ENCODE measurements at places on chromosomes 3 and 15.

DNA sequence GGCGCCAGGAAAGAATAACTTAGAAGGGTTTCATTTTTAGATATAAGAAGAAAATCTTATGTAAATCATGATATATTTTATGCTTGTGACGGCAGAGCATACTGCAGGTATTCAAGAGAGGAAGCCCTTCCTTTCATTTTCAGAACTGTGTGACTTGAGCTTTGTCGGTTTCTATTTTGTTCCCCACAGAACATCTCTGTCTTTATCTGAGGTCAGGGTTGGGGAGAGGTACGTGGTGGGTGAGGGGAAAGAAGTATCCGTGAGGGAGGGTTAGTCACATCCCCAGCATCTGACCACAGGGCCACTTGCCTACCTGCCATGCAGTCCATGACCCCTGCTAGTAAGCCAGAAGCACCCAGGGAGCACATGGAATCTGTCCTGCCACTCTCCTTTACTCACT, 126.5 kb downstream of the DGKG start:
- no peaks in the 10 kb centered on the region for H3K36me3 ChIP-seq
- no peak overlapping the region for H3K27ac ChIP-seq
- no peak for DNase-seq
- peaks cover 39% of the 10 kb centered on the region for H3K4me1 ChIP-seq

DNA sequence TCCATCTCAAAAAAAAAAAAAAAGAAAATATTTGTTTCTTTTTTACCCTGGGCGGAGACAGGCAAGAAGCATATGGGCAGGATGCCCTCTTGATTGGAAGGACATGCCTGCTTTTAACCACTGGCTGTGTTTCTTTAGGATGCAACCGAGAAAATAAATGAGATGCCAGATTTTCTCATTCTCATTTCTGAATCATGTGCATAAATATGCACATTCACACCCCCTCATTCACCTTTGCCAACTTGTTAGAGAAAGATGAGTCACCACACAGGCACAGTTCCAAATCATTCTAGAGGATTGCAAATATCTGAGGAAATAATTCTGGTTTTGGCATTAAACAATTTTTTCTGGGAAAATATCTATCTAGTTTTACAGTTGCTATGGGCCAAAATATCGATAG, 3.3 kb downstream of the LIPH start:
- H3K4me1 ChIP-seq = no peaks in the 10 kb centered on the region
- H3K36me3 ChIP-seq = no peaks in the 10 kb centered on the region
- H3K27me3 ChIP-seq = no peaks in the 10 kb centered on the region
- H3K27ac ChIP-seq = no peak overlapping the region
- no peak overlapping the region for H3K4me3 ChIP-seq
- DNase-seq = no peak

- no peak overlapping the region for H3K27ac ChIP-seq
- no peak for DNase-seq
- no peaks in the 10 kb centered on the region for H3K27me3 ChIP-seq
- H3K4me1 ChIP-seq = peaks cover 6% of the 10 kb centered on the region
Observed at GRCh38 chr3:129059311-129059958, 1.1 kb upstream of the GP9 start.

GRCh38 chr3:42094128-42094527, 3.0 kb downstream of the TRAK1 start:
- H3K36me3 ChIP-seq = no peaks in the 10 kb centered on the region
- no peak overlapping the region for H3K4me3 ChIP-seq
- no peaks in the 10 kb centered on the region for H3K27me3 ChIP-seq
- no peak overlapping the region for H3K27ac ChIP-seq
- peaks cover 5% of the 10 kb centered on the region for H3K4me1 ChIP-seq
